ENCODE measurements at places on chromosomes 5 and 9.

GRCh38 chr5:149227168-149227826 lies 44.4 kb upstream of the AFAP1L1 start:
- DNase-seq: no peak

DNA sequence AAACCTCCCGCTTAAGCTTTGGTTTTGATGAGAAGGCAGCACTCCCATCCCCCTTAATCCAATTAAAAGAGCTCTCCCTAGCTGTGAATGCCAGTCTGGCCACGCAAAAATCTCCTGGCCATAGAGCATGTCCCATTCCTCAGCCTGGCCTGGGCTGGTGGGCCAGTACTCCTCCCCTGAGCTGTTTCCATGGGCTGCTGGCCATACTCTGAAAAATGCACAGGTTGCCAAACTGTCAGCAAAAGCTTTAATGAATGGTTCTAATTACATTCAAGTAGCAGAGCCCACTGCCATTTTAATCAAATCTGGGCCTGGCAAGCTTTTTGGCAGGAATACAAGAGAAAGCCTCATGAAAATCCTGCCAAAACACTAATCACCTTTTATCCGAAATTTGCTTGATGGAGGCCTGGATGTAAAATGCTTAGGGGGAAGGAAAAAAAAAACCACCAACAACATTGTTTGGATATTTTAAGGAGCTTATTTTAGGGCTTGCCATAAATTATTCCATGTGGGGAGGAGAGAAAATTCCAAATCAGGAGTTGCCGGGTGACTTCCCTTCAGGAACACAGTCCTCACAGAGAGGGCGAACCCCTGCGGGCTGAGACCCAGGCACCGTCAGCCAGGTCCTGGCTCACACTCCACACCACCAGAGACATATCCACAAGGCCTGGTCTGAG lies 243.3 kb downstream of the SEC61B start:
- no peak for DNase-seq

GRCh38 chr9:116149844-116150243 lies 3.7 kb upstream of the PAPPA start:
- DNase-seq: no peak

DNA sequence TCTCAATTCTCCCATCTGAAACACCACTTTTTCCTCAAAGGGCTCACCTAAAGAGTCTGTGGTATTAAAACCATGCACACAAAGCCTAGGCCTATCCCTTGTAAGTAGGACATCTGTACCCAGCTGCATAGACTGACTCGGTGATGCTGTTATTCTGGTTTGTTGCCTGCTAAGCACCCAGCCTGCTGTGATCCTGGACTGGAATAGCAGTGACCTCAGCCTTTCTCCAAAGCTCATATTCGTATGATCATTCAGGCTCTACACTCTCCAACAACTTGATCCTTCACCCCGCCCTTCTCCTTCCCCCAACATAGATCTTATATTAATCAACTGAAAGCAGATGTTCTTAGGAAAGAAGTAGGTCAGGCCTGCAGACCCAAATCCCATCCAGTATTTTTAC lies 81.4 kb upstream of the WWC1 start:
- DNase-seq: no peak

GRCh38 chr9:105673850-105674387 lies 11.7 kb downstream of the TAL2 start:
- no peak for DNase-seq

- DNase-seq: peak; percentile 66
Observed at GRCh38 chr9:133103183-133103986, 17.7 kb downstream of the RALGDS start.

- no peak for DNase-seq
Observed at GRCh38 chr9:134942788-134943184, 25.1 kb upstream of the FCN1 start.

GRCh38 chr9:3840311-3840710 lies 314.5 kb upstream of the RFX3 start:
- no peak for DNase-seq

Measured in CD4-positive, alpha-beta T cell treated with Interleukin-17A for 4 hours (primary cell).